ENCODE measurements at places on chromosomes 16 and 17.
A peak's percentile ranks its signal among the peaks of the same experiment; 100 is the strongest.

DNA sequence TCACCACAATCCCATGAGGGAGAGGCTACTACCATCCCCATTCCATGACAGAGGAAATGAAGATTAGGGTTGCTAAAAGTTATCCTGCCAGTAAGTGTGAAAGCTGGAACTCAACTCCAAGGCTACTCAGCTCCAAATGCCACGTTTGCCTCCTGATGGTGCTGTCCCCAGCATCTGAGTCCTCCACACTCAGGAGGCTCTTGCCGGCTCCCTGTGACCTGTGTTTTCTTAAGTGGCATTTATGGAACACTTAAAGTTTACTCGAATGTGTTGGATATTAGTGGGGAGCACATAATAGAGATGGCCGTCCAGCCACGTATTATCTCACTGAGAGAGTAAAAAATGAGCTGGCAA, 267.9 kb downstream of the CBLN1 start:
- DNase-seq = no peak

DNA sequence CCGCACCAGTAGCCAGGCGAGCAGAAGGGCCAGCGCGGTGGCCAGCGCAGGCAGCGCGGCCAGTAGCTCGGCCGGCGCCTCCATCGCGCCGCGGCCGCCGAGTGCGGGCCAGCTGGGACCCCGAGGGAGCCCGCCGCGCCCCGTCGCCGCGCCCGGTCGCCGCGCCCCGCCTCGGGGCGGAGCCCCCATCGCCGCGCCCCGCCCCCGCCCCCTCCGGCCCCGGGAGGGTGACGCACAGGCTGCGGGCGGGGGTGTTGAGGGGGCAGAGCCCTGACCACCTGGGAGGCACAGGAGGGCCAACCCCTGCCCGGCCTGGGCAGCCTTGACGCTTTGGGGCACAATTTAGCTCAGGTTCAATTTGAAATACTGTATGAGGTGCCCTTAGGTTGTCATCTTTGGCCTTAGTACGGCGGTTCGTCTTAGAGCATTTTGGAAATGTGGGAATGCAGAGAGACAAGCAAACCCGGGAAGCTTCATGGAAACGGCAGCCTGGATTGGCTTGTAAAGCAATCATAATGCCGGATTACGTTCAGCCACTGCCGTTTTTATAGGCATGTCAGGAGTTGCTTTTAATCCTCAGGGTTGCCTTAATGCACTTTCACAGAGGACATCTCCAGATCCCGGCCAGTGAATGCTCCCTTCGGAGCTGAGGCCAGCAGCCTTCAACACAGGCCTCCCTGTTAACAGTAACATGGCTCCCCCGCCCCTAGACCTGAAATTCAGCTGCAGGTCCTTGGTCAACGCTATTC, at the start of gene MXRA7:
TSS of gene MXRA7 (minus strand) at position 103 of the 749 bp plus-strand sequence. CDS start at position 84, 19 bp downstream.
- DNase-seq = peak; percentile 85

- no peak for DNase-seq
Observed at GRCh38 chr17:64492481-64493109, 4.3 kb downstream of the POLG2 start.

DNA sequence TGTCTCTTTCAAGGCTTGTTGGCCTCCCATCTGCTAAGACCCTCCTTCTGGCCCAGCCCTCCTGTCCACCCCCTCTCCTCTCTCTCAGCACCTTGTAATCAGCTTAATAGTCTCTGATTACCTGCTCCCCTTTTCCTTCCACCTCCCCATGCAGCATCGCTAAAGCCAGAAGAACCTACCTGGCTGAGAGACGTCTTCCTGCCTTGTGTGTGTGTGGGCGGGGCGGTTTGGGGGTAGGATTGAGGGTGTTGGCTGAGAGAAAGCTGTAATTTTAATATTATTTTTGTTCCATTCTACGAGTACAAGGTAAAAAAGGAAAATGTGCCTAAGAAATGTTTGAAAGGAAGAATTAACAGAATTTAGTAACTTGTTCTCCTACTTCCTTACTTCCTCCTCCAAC, 3.4 kb downstream of the DNAH9 start:
- no peak for DNase-seq

GRCh38 chr17:17582372-17582771, 9.1 kb downstream of the PEMT start:
- no peak for DNase-seq

GRCh38 chr17:18362698-18363100, 651 bp downstream of the SHMT1 start:
- peak; percentile 19 for DNase-seq

DNA sequence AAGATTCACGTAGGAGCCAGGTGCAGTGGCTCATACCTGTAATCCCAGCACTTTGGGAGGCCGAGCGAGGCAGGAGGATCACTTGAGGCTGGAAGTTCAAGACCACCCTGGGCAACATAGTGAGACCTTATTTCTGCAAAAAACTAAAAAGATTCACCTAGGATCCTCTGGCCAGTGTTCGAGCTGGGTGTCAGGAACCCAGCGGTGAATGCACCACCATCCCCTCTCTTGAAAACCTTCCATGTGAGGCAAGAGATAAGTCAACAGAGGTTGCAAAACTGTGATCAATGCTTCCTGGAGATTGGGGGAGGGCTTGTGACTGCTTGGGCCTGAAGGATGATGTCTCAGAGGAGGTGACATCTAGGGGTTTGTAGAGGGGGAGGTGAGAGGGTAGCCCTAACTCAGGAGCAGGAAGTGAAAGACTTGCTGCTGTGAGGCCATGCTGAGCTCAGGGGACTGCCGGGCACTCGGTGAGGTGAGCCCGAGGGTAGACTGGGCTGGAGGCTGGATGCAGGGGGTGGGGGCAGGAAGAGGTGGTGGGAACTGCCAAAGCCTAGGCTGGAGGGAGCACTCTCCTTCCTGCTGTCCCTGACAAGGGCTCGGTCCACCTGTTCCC, 11.7 kb downstream of the GJD3 start:
- DNase-seq = no peak

- no peak for DNase-seq
Observed at GRCh38 chr16:83581082-83581481, 226.7 kb upstream of the HSBP1 start.

GRCh38 chr17:55624772-55625433, 97.8 kb downstream of the TMEM100 start:
- no peak for DNase-seq

- DNase-seq = no peak
Observed at GRCh38 chr17:40916366-40916765, 21.1 kb downstream of the KRT23 start.

DNA sequence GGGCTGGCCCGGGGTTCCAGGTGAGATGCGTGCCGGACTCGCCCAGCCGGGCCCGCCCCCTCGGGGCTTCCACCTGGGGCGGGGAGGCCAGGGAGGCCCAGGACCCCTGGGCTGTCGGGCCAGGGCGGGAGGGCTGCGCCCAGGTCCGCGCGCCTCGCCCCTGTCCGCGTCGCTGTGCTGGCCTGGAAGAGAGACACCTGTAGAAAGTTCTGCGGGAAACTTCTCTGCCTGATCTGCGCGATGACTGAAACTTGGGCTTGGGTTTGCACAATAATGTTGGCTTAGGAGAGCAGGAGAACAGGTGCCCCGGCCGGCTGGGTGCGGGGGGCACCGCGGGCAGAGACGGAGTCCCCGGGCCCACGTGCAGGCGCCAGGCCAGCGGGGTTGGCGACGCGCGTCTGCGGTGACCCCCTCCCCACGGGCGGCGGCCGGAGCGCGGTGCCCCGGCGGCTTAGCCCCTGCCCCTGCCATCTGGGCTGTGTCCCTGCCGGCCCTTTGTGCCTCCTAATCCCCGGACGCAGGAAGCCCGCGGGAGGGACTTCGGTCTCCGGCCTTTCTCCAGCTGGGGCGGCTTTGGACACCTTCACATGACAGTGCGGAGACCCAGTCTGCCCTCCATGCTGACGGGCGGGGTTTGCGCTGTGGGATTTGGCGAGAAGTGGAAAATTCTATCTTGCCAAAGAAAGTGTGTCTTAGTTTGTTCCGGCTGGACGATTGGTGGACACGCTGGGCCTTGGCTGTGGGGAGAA, 483 bp downstream of the LLGL2 start:
- no peak for DNase-seq

Data from AG08395 (cell line).